Coronary artery (tissue), 2 donors: ENCODE measurements at places on chromosomes 11 and 22.

- DNase-seq = no peak
Observed at GRCh38 chr11:41895081-41895480, 435.6 kb upstream of the LRRC4C start.

- no peak for DNase-seq
Observed at GRCh38 chr11:132312701-132313111, 942.3 kb downstream of the NTM start.

- DNase-seq = no peak
Observed at GRCh38 chr11:64360448-64360921, 1.5 kb downstream of the RPS6KA4 start.

DNA sequence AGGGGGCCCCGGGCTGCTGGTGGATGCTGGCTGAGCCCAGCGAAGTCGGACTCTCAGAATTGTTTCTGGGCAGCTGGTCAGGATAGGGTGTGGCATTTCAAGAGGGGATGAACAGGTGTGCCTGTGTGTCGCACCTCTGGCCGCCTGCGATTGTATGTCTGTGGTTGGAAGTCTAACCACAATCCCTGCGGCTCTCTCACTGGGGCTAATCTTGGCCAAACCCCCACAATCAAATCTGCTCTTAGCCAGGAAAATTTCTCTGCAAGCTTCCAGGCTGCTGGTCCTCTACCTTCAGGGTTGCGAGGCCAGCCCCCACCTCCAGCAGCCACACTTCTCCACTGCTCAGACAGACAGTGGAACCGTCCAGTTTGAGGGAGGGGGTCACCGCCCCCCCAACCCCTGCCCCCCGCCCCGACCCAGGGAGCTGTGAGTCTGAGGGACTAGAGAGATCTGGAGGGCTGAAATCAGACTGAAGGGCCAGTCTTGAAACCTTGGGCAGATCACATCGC lies 953 bp downstream of the ATG16L2 start:
- no peak for DNase-seq
